ENCODE measurements at places on chromosomes 3 and 15.

GRCh38 chr15:78110916-78111475, 18.6 kb downstream of the SH2D7 start:
- DNase-seq, result no peak

- no peak for DNase-seq
Observed at GRCh38 chr3:31561891-31562290, 29.2 kb downstream of the STT3B start.

GRCh38 chr15:59360896-59361295, 11.8 kb downstream of the MYO1E start:
- DNase-seq, result no peak

DNA sequence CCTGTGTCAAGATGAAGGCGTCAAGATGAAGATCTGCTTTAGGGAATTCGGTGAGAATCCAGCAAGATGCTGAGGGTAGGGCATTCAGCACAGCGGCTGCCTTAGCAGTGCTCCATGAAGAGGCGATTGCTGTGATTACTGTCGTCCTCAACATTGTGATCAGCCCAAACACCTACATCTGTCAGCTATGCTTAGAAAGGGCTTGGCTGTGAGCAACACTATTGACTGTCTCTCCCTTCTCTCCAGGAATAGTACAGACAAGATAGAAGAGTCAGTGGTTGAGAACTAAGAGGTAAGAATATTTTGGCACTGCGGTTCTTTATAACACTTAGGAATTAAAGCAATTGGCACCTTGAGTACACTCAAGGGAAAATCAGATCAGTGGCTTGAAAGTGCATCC, 91.3 kb downstream of the THBS1 start:
- no peak for DNase-seq

DNA sequence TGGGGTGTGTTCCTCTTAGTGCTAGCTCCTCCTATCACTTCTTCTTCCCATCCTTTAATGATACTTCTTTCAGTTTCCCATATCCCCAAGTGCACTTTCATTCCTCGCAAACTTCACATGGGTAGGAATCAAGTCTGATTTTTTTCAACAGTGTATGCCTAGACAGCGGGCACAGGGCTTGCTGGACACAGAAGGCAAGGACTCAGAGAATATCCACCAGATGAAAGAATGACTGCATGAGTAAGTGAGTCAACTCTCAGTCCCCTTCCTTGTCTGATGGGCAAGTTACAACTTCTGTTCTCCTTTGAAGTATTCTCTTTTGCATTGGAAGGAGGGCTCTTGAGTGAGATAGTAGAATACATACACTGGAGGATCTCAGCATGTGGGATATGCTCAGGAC, 3.1 kb upstream of the SQOR start:
- DNase-seq, result no peak

- no peak for DNase-seq
Observed at GRCh38 chr15:96472681-96473080, 142.2 kb downstream of the NR2F2 start.

All from NCI-H187 treated with DMSO at 0.1 percent for 48 hours (cell line).